ENCODE measurements at places on chromosomes 3 and 15.

GRCh38 chr3:143414571-143415253 lies 295.1 kb downstream of the CHST2 start:
- DNase-seq, result no peak

- DNase-seq, result no peak
Observed at GRCh38 chr3:126341755-126342150, 15.5 kb downstream of the KLF15 start.

DNA sequence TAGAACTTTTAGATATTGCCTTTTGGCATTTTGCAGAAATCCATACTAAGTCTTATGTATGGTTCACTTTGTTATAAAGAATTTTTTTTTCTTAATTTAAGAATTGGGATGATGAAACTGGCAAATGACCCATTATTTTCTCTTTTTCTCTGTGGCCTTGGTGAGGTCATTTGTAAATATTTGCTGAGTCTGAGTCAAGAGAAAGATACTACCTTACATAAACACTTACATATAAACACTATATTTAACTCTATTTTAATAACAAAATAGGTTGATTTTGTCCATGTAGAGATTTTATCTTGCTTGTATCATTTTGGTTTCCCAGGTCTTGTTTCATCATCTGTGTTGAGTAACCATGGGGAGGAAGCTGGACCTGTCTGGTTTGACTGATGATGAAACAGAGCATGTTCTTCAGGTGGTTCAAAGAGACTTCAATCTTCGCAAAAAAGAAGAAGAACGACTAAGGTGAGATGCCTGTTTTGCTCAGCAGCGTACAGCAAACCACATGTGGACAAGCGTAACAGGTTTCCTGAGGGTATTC lies 91.1 kb downstream of the MYRIP start:
- no peak for DNase-seq

GRCh38 chr3:140748903-140749302 lies 71.0 kb downstream of the TRIM42 start:
- no peak for DNase-seq

- DNase-seq, result no peak
Observed at GRCh38 chr3:181403876-181404660, 307.7 kb upstream of the SOX2 start.

Measured in MV-4-11 (cell line).